ENCODE measurements at places on chromosomes 2 and 18.
A peak's percentile ranks its signal among the peaks of the same experiment; 100 is the strongest.

DNA sequence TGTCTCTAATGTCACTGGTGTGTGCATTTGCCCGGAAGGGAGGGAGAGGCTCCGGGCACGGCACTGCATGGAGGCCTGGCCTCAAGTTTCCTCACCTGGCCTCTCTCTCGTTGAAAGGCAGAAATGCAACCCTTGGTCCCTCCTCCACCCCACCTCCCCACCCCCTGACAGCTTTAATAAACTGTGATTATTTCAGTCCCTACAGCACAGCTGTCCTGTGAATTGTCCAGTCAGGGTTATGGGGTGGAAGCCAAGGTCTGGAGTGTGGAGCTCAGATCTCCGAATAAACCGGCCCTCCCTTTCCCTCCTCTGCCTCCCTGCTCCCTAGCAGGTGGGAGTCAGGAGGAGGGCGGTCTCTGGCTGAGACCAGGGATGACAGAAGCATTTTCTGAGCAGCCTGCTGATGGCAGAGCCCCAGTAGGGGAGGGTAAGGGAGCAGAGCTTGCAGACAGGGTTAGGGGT lies 199.2 kb upstream of the SMAD2 start:
- peak; percentile 54 for DNase-seq

DNA sequence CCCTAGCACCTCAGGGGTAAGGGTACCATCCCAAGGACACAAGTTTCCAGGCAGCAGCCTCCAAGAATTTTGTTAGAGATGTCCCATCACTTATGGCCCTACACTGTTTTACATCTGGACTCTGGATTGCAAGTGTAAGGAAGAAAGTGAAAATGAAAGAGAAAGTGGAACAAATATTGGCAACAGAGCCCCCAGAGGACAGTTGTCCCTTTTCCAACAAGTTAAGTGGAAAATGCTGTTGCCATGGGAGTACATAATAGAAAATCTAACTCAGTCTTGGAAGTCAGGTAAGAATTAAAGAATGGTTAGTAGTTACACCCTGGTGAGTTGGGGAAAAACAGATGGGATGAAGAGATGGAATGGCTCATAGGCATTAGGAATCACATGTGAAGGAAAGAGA lies 50.6 kb downstream of the TTC21B start:
- no peak for DNase-seq

DNA sequence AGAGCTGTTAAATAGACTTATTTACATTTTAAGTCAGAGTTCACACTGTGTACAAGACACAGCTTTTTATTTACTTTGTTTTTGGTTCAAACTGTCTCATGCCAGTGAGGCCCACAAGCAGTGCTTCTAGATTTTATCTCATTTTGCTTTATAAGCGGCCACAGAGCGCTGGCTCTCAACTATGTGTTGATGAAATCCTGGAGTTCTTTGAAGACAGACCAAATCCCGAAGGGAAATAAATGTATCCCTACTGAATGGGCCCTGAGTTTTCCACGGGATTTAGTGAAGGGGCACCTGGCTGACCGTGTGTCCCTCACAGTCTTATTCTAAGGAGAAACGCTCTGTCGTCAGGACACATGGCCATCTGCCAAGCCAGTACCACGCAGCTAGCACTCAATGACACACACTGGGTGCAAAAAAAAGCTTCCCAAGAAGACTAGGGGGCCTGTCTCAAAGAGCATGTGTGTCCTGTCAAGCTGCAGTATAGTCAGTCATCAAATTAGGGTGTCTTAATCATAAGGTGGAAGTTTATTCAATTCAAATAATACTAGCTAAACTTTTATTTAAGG lies 23.4 kb downstream of the LYPD1 start:
- no peak for DNase-seq

DNA sequence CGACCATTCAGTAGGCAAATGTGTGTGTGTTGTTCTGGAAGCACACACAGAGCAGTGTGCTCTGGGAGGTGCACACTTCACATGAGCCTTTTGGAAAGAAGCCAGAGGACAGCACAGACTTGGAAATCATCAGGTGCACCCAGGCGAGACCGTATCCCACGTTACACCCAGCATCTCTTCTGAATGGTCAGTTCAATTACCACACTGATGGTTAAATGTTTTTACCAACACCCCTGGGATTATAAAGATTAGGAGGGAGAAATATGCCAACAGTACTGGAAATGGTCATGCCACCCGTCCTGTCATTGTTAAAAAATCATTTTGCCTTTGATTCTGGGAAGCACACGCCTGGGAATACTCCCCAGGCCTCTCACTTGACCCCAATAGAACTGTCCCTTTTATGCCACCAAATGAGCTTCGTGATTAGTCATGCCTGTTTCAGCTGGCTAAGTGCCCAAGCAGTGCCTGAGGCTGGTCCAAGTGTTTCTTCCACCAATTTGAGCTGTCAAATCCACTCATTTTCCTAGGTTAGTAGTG lies 183.7 kb downstream of the NRP2 start:
- DNase-seq = peak; percentile 69

DNA sequence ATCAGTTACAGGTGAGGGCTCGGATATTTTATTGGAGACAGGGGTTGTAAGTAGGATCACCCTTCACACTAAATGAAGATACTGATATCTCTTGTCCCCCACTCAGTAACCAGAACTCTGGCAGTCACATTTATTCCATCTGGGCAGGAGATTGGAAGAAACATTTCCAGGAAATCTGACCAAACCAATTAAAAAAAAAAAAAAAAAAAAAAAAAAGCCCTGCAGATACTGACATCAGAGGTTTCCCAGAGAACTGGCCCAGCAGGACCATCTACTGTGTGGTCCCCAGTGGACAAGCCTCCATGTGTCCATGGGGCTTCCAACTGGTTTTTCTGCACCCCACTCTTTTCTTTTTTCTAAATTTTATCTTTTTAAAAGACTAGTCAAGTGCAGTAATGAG lies 41.3 kb downstream of the SH2D6 start:
- no peak for DNase-seq

GRCh38 chr2:30985493-30986230 lies 152.6 kb downstream of the GALNT14 start:
- no peak for DNase-seq

DNA sequence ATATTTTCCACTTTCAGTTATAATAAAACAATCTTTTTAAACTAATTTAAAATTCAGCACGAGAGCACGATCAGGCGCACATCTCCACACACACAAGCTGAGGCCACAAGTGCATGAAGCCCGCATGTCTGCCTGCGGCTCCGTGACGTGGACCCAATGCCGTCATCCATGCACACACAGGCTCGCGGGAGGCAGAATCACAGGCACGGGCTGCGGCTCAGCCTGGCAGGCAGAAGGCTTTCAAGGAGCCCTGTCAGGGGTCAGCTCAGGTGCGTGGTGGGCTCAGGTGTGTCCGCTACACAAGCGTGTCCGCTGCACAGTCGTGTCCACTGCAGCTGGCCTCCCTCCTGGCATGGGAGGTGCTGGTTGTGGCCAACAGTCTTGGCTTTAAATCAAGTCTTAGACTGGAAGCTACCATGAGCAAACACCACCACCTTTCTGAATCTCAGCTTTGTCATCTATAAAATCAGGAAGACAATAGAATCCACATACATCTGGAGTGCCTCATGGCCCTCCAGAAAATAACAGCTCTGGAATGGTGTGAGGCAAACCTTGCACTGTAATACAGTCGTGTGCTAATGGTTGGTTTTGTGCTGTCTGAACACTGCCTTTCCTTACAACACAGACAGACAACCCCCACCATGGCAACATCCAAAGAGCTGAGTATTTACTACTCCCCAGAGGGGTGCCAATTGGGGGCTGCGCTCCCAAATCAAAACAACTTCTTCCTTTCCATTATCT lies 210.1 kb downstream of the NDUFA10 start:
- DNase-seq = no peak

DNA sequence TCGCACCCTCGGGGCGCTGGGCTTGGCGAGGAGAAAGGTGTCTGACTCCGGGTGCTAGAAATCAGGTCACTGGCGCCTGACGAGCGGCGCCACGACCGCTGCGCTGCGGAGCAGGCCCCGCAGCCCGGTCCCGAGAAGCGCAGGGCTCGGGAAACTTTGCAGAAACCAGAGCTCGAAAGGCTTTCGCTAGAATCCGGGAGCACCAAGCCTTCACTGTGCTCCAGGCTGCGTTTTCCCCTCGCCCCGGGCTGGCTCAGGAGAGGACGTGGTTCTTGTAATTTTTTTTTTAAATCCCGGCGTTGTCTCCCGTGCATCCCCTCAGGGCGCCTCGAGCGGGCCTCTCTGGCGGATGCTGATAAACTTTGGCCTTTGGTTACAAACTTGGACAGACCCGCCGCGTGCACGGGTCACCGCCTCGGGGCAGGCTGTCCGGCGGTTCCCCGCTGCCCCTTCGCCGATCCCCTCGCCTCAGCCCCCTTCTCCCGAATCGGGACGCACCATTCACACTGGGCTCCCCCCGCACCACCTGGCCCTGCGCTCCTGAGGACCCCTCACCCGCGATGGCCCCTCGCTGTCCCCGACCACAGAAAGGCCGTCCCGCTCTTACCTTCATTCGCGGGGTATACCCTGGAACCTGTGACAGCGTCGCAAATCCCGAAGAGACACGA lies 419 bp downstream of the EPHA4 start:
- no peak for DNase-seq

DNA sequence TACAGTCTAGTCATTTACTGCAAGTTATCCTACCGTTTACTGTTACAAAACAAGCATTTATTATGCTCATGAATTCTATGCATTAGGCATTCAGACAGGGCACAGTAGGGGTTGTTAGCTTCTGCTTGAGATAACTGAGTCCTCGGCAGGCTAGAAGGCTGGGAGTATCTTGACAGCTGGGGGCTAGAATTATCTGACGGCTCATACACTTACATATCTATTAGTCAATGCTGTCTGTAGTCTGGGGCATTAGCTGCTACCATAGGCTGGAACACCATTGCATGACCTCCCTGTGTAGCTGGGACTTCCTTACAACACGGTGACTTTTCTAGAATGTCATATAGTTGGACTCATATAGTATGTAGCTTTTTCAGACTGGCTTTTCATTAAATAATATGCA lies 61.9 kb upstream of the ALK start:
- no peak for DNase-seq

GRCh38 chr18:23827681-23828080 lies 138.4 kb downstream of the LAMA3 start:
- no peak for DNase-seq

- DNase-seq = no peak
These were observed 30.0 kb downstream of the FBXO36 start for GRCh38 chr2:229952256-229952835.

DNA sequence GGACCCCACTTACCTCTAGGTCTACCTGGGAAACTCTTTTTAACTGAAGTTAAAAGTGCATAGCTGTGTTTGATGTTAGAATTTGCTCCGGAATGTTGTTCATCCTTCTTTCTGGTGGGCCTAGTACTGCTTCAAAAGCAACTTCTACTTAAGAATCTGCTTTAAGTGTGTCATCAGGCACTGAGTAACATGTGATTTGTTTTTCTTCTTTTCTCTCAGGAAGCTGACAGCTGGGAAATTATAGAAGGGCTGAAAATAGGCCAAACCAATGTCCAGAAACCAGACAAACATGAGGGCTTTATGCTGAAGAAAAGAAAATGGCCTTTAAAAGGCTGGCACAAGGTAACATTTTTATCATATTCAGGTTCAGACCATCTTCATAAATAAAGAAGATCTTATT lies 122.9 kb downstream of the PRKRA start:
- DNase-seq = no peak

- no peak for DNase-seq
These were observed 105.7 kb downstream of the SLC4A3 start for GRCh38 chr2:219733106-219733505.

DNA sequence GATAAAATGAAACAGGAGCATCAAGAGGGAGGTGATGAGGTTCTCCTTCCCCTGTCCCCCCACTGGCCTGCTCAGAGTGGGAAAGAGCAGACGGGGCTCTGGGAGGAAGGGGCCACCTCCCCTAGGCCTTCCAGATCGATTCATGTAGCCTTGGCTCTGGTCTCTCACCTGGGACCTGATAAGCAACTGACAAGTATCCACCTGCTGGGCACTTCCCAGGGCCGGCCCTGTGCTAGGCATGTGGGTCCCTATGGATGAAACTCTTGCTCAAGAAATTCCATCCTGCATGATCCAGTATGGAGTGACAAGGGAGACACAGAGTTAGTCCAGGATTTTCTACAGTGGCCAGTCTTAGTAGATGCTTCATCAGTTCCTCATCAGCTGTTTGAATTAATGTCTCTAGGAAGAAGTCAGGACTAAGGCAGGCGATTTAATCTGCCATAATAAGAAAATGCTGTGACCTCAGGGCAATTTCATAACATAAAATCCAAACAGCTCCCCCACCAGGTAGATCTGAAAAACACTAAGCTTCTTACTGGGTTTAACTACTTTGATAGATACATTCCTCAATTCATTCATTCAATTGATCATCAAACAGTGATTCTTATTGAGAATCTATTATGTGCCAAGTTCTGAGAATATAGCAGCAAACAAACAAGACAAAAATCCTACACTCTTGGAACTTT lies 44.7 kb upstream of the ZFP36L2 start:
- DNase-seq = no peak

DNA sequence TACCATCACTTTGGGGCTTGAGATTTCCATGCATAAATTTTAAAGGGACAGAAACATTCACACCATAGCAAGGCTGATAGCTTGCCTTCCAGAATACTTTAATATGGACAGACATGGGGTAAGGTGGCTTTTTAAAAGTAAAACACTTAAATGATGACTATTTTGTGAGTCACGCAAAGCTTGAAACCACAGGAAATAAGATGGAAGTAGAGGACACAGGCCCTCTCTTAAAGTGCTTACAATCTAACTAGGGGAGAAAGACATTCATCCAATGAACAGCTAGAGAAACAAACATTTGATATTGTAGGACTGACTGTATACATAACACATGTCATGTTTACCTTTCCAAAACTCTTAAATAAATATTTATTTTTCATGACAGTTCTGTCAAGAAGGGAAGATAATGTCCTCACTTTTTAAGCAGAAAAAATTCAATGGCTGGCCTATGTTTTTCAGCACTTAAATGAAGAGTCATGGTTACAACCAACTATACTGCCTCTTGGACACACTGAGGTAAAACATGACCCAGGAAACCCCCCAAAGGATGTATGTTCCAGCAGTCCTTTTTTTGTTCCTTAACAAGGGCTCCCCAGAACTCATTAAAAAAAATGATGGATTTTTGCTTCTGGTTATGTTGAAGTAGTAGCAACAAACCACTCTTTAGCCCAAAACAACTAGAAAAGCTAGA lies 120.0 kb upstream of the RBMS1 start:
- DNase-seq = no peak

DNA sequence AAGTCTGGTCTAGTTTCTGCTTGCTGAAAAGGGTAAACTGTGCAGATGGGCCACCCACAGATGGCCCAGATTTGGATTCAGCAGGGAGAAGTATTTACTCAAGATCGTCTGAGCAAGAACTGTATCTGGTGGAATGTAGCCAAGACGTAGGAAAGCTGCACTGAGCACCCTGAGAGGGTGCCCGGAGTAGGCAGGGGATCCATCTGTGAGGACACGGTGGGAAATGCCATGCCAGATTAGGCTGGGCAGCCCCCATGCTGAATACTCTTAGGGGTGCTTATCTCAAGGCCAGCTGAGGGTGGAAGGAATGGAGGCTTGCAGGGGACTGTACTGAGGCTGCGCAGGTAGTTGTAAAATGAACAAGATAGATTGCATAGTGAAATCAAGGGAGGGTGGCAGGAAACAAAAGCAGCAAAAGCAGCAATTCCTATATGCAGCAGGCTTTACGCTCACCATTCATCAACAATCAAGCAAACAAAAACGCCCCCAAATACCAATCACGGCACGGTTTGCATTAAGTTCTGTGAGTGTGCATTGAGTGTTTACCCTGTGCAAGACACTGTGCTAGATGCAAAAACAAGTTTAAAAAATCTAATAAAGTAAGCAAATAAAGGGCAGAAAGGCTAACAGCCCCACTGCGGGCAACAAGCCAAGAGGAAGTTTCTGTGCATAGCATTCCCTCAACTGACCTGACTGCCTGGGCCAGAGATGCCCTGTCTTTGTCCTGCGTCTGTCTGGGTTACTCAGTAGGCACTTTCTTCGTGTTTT lies 32.2 kb upstream of the LPIN2 start:
- peak; percentile 59 for DNase-seq

Data from NCI-H510A treated with DMSO at 0.1 percent for 48 hours (cell line).